NCI-H187 treated with DMSO at 0.1 percent for 48 hours (cell line): ENCODE measurements at places on chromosomes 16 and 17.

- DNase-seq: no peak
Observed at GRCh38 chr17:59695945-59696681, 11.1 kb downstream of the PTRH2 start.

GRCh38 chr16:83967838-83968305 is at the start of gene NECAB2:
NECAB2 (plus strand) TSS chr16:83968244; CDS start chr16:83968649, 405 bp downstream.
- no peak for DNase-seq

- no peak for DNase-seq
Observed at GRCh38 chr16:88773812-88774291, 11.2 kb downstream of the PIEZO1 start.

- no peak for DNase-seq
Observed at GRCh38 chr16:47611848-47612493, 150.8 kb downstream of the PHKB start.

GRCh38 chr17:61593426-61593825 is 2.4 kb upstream of the NACA2 start:
- no peak for DNase-seq

DNA sequence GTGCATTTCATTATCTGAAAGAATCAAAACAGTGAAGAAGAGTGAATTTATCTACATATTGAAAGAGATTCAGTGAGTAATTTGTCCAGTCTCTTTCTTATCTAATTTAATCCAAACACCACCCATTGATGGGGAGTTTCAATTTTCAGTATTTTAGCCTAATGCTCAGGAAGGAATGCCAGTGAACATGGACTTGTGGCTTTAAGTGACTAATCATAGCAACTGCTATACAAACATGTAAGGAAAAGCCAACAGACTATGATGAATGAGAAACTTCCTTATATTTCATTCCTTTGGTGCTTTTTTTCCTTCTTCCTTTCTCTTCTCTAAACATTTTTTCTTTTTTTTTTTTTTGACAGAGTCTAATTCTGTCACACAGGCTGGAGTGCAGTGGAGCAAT is 885.8 kb downstream of the KCNJ2 start:
- no peak for DNase-seq

- DNase-seq: no peak
Observed at GRCh38 chr16:77539421-77540034, 104.7 kb upstream of the ADAMTS18 start.

GRCh38 chr16:72673118-72673517 is 374.8 kb downstream of the ZFHX3 start:
- no peak for DNase-seq

- no peak for DNase-seq
Observed at GRCh38 chr16:28542646-28543045, 3.9 kb upstream of the NUPR1 start.

GRCh38 chr17:26818736-26819135 is 475.2 kb upstream of the WSB1 start:
- no peak for DNase-seq

GRCh38 chr16:1510941-1511351 is 17.8 kb downstream of the TELO2 start:
- no peak for DNase-seq

DNA sequence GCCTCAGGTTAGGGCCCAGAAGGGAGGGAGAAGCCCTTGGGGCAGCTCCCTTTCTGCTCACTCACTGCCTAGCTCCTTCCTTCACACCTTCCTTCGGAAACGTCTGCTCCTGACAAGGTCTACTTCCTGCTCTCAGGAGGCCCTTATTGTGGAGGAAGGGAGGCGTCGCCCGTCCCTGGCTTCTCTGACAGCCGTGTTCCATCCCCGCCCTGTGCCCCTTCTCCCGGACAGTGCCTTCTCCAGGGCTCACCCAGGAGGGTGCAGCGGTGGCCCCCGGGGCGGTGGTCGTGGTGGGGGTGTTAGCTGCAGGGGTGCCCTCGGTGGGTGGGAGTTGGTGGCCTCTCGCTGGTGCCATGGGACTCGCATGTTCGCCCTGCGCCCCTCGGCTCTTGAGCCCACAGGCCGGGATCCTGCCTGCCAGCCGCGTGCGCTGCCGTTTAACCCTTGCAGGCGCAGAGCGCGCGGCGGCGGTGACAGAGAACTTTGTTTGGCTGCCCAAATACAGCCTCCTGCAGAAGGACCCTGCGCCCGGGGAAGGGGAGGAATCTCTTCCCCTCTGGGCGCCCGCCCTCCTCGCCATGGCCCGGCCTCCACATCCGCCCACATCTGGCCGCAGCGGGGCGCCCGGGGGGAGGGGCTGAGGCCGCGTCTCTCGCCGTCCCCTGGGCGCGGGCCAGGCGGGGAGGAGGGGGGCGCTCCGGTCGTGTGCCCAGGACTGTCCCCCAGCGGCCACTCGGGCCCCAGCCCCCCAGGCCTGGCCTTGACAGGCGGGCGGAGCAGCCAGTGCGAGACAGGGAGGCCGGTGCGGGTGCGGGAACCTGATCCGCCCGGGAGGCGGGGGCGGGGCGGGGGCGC is 231.9 kb downstream of the SEC14L1 start:
- DNase-seq: no peak

- DNase-seq: no peak
Observed at GRCh38 chr16:27326738-27327585, 13.2 kb downstream of the IL4R start.

- no peak for DNase-seq
Observed at GRCh38 chr17:75366432-75366831, 39.0 kb downstream of the GRB2 start.

GRCh38 chr17:82439194-82439828 is 11.2 kb downstream of the CYBC1 start:
- DNase-seq: no peak

GRCh38 chr16:27972500-27972899 is 91.0 kb downstream of the GSG1L start:
- no peak for DNase-seq

GRCh38 chr17:12231355-12231682 is 210.6 kb downstream of the MAP2K4 start:
- no peak for DNase-seq

GRCh38 chr16:66859397-66860068 is 15.3 kb downstream of the CA7 start:
- DNase-seq: no peak

- no peak for DNase-seq
Observed at GRCh38 chr17:49187301-49187700, 23.1 kb downstream of the GNGT2 start.

DNA sequence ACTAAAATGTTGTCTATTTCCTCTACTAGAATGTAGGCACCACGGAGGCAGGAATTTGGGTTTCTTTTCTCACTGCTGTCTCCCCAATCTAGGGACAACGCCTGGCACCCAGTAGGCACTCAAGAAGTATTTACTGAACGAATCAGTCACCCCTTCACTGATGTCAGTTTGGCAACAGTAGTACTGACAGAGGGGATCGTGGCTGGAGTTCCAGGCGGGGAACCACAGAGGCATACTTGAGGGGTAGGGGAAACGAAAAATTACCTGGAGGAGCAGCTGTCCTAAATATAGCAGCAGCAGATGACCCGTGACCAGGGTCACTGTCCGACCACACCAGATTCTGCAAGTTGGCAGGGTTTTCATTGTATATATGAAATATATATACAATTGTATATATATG is 33.3 kb downstream of the TRIM25 start:
- DNase-seq: no peak

GRCh38 chr17:77328823-77329740 is 188.3 kb downstream of the SEC14L1 start:
- no peak for DNase-seq

- DNase-seq: no peak
Observed at GRCh38 chr16:85869785-85870558, 29.0 kb upstream of the IRF8 start.

DNA sequence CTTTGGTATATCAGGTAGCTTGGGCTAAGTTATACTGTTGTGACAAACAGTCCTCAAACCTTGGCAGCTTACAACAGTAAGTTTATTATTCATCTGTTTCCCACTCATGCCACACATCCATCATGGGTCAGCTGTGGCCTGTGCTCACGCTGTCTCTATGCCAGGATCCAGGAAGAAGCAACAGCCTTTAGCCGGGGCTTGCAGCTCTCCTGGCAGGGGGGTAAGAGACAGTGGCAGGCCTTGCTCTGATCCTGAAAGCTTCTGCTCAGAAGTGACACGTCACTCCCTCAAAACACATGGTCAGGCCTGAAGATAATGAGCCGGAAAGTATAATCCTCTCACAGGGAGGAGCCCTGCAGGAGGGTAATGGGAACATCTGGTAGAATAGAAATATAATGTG is 377.6 kb downstream of the CPPED1 start:
- no peak for DNase-seq

DNA sequence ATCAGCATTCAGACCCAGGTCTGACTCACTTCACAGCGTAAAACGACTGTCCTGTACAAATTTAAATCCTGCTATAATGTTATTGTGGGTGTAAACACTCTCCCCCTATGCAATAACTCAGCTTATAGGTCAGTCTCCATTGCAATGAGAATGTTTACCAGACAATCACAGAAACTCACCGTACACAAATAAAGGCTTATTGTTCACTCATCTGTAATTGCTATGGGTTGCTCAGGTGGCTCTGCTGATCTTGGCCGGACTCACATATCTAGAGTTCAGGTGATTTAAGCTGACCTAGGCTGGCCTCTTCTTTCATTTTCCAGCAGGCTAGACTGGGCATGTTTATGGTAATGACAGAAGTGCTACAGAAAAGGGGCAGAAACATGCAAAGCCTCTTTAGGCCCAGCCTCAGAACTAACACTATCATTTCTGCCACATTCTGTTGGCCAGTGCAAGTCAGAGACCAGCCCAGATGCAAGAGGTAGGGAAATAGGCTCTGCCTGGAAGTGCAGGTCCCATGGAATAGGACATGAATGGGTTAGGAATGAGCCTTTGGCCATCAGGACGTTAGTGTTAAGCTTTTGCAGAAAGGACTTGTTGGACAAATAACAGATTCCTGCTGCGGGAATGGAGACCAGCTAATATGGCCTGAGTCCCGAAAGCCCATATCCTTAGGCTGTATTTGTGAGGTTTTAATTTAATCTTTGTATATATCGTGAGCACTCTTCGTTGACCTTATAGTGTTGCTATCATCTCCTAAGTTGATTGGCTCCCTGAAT is 44.0 kb downstream of the HLF start:
- no peak for DNase-seq

- DNase-seq: no peak
Observed at GRCh38 chr17:48595278-48595999, 1.9 kb upstream of the HOXB5 start.

DNA sequence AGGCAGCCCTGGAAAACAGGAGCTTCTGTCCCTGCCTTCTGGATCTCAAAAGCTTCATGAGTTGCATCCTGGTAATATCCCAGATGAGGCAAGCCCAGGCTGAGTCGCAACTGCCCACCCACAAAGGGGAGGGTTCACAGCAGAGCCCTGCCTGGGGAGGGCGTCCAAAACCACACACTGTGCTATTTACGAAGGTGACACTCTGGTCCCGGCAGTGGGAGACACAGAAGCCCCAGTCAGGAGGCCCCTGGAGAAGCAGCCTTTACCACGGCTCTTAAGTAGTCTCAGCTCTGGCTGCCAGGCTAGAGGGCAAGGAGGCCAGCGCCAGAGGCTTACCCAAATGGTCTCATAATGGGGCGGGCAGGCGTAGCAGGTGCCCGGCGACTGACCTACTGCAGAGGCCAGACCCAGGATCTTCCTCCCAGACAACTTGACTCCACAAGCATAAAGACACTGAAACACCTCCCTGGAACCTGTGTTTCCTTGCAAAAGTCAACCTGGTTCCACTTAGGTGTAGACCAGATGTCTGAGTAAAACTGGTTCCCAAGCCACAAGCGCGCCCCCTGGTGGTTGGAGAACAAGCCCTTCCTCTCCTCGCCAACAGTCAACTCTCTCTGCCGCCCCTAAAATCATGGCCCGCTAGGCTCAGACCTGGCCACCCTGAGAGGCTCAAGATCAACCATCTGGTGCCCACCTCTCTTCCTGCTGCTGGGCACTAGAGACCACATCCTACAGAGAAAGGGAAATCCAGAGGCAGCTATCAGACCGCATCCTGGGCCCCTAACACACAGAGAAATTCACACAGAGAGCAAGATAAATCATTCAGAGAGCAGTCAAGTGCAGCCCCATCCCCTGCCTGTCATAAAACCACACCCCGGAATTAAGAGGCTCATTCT is 5.2 kb downstream of the AXIN2 start:
- peak; percentile 17 for DNase-seq

DNA sequence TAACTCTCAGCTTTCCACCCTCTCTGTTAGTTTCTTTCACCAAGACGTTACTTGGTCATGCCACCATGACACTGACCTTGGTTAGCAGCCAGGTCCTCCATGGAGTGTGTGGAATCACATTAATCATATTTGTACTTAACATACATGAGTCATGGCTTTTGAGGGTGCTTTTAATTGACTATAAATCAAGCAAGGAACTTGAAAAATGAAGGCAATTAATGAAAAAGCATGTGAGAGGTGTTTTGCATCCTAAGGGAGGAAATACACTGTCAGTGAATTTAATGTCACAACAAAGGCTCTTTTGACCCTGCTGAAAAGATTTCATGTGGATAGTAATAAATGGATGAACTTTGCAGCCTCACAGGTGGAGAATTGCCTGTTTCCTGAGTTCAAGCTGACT is 240.7 kb downstream of the CDH13 start:
- no peak for DNase-seq

DNA sequence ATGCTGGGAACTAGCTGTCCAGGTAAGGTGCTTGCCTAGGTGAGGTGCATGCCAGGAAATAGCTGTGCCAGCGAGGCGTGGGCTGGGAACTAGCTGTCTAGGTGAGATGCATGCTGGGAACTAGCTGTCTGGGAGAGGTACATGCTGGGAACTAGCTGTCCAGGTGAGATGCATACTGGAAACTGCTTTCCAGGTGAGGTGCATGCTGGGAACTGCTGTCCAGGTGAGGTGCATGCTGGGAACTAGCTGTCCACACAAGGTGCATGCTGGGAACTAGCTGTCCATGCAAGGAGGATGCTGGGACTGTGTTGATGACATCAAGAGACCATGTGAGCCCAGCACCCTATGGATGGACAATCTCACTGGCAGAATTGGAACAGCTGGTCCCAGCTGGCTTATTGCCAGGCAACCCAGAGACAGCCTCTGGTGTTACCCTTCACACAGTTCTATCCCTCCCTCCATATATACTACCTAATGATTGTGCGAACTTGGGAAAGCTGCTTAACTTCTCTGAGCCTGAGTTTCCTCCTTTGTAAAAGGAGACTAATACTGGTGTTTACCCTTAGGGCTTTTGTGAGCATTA is 479.9 kb upstream of the RBFOX1 start:
- DNase-seq: no peak

DNA sequence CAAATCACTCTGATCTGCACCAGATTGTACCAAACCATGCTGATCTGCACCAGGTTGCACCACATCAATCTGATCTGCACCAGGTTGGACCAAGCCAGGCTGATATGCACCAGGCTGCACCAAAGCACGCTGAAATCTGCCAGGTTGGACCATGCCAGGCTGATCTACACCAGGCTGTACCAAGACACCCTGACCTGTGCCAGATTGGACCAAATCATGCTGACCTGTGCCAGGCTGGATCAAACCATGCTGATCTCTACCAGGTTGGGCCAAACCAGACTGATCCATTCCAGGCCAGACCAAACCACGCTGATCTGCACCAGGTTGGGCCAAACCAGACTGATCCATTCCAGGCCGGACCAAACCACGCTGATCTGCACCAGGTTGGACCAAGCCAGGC is 15.5 kb downstream of the QRICH2 start:
- DNase-seq: no peak

- DNase-seq: no peak
Observed at GRCh38 chr17:28335959-28336871, 654 bp downstream of the TNFAIP1 start.
